Kidney epithelial cell (primary cell): ENCODE measurements at places on chromosomes 16 and 17. TPM values are rescaled to one million over a fixed set of nuclear protein-coding genes. Genes with fewer than 3 reads are reported as not detected.

- DNase-seq = no peak
Measured at GRCh38 chr17:2939714-2940351, 123.6 kb downstream of the OR1D5 start.

DNA sequence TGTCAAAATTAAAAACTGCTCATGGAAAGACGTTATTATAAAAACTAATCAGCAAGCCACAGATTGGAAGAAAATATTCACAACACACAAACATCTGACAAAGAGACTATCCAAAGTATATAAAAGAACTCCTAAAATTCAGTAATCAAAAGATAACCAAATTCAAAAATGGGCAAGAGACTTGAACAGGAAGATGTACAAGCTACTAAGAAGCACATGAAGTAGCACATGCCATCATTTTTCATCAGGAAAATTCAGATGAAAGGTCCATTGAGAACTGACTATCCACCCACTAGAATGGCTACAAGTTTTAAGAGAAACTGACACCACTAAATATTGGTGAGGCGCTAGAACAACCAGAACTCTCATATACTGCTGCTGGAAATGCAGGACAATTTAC is 3.4 kb upstream of the HLF start:
- no peak for DNase-seq

The SLC6A4 gene
- total RNA-seq = under 0.01 TPM in 1 of 2 replicates, not detected in the other

The TNRC6C gene
- 5.1 and 5.3 TPM in 2 replicates for total RNA-seq
